ENCODE measurements at places on chromosomes 4 and X.

GRCh38 chrX:71910643-71910985 is at the start of gene NHSL2:
NHSL2 (plus strand) TSS chrX:71910845.
- DNase-seq, result peak; percentile 17

DNA sequence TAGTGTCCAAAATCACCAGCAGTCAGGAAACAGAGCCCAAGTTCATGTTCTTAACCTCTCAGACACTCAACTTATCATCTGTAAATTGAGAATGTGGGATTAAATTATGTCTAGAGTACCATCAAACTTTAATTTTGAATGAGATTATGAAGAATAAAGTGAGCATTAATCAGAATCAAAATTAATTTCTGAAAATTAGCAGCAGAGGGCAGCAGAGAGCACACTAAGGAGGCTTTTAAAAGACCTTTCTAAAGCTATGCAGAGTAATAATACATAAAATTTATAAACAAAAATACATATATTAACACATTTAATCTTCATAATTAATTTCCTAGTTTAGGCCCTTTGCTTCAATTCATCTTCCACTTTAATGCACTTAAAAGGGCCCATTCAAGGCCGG is 7.1 kb downstream of the TASL start:
- DNase-seq, result no peak

- DNase-seq, result no peak
These were observed 61.6 kb downstream of the KIT start for GRCh38 chr4:54719378-54719777.

DNA sequence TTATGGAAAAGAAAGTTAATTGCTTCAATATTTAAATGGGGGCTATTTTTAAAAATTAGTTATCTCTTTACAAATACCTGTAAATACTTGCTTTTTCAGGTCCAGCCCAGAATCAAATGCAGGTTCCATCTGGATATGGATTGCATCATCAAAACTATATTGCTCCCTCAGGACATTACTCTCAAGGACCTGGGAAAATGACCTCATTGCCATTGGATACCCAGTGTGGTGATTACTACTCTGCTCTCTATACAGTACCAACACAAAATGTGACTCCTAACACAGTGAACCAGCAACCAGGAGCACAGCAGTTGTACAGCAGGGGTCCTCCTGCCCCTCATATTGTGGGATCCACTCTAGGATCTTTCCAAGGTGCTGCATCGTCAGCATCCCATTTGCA is 29.2 kb downstream of the SEC24B start:
- no peak for DNase-seq

DNA sequence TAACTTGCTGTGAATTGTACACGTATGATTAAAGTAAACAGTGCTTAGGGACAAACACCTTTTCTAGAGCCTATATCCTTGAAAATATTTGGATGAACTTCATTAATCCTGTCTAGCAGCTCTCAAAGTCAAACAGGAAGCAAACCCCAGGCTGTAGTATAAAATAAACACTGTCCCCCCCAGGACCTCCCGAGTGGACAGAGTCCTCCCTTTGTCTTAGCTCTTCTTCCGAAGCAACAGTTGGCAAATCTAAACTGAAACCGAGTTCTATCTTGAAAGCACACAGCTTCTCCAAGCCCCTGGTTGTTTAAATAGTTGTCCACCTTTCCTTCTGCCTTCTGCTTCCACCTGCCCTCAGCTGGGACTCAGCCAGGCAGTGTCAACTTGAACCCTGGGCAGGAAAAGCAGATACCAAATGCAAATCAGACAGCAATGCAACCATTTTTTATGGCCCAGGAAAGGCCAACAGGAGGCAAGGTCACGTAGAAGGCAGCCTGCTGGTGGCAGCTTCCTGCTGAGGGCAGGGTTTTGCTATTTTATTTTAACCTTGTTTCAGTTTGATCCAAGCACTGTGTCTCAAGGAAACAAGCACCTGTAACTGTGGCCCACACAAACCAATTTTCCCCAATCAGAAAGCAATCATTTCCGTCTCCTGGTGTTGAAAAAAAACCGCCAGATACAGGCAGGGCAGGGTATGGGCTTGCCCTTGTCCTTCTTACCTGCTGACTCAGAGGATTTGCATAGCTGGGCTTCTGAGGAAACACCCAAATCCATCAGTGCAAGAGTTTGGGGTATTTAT is 110.3 kb upstream of the KIT start:
- DNase-seq, result no peak

GRCh38 chrX:11430271-11430670 is 137.1 kb downstream of the AMELX start:
- no peak for DNase-seq

- DNase-seq, result no peak
These were observed 54.4 kb downstream of the CBR4 start for GRCh38 chr4:168955674-168956073.

GRCh38 chr4:74543231-74543781 is 98.4 kb downstream of the AREG start:
- DNase-seq, result no peak

DNA sequence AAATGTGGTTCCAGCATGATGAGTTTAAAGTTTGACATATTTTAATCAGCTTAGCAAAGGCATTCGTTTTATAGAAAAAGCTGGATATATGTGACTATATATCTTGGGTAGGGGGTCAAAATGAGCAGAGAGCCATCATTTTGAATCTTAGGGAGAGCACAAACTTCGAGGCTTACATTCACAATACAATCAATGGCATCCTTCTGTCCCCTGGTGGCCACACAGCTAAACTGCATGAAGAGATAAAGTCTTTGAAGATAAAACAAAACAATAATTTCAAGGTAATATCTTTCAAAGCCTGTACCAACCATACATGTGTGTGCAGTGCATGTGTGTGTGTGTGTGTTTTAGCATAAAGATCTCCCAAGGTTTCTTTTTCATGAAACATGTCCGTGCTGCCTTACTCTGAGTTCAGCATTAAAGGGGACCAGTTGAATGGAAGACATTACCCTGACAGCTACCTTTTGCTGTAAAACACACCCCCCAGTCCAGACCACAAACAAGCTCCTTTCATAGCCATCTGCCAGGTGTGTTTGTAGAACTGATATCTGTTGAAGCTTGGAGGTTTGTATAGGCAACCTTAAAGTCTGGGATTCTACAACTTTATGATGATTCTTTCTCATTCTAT is 22.0 kb downstream of the DYNLT3 start:
- no peak for DNase-seq

DNA sequence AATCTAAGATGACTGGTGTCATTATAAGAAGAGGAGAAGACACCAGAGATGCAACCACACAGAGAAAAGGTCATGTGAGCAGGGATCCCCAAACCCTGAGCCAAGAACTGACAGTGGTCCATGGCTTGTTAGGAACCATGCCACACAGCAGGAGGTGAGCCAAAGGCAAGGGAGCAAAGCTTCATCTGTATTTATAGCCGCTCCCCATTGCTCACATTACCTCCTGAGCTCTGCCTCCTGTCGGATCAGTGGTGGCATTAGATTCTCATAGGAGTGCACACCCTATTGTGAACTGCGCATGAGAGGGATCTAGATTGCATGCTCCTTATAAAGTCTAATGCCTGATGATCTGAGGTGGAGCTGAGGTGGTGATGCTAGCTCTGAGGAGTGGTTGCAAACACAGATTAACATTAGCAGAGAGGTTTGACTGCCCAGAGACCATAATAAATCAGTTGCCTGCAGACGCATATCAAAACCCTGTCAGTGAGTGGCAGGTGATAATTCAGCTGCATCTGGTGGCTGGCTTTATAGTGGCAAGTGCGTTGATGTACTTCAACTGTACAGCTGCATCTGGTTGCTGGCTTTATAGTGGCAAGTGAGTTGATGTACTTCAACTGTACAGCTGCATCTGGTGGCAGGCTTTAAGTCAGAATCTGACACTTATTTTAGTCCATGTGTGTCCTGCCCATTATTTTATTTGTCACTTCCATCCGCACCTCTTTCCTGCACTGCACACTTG is 19.8 kb upstream of the CXCL2 start:
- DNase-seq, result no peak

DNA sequence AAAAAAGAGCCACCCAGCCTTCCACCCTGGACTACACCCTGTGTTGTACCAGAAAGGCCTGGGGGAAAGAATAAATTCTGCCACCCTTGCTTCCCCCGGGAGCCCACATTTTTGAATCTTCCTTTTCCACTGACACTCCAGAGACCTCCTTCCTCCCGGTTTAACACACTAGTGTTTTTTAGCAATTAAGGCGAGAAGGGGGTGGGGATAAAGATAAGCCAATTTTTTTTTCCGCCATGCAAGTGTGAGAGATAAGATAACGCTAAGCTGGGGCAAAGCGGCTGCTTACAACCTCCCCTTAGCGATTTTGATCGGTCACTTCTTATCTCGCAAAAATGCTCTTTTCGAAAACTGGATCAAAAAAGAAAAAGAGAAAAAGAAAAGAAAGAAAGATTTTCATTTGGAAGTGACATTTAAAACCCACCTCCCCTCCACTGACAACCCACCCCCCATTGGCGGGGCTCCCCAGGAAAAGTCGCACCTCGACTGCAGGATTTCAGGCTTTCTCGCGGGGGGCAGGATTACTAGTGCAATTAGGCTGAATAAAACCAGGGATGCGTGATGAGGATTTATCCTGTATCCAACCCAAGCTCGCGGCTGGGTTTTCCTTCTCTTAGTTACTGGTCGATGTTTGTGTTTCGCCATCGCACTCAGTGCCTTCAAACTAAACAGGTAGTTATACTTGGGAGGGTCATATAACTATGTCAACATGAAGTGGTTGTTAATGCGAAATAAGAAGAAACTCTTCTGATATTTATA is 6.0 kb upstream of the BCOR start:
- no peak for DNase-seq

DNA sequence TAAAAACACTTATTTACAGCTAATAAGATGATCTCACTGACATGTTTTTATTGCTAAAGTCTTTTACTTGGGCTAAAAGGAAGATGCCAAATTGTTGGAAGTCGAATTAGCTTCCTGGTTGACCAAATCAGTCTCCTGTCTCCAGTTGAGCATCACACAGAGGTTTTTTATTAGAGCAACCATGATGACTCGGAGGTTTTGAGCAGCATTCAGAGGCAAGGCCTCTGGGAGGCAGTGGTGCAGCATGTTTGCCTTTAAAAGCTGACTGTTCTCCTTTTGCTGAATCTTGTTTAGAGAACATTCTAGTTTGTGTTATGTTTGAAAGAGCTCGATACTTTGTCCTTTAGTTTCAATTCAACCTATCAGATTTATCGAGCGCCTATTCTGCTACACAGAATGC is 2.1 kb downstream of the UCHL1 start:
- DNase-seq, result no peak

GRCh38 chrX:8183346-8183745 is 12.3 kb upstream of the VCX2 start:
- DNase-seq, result no peak

DNA sequence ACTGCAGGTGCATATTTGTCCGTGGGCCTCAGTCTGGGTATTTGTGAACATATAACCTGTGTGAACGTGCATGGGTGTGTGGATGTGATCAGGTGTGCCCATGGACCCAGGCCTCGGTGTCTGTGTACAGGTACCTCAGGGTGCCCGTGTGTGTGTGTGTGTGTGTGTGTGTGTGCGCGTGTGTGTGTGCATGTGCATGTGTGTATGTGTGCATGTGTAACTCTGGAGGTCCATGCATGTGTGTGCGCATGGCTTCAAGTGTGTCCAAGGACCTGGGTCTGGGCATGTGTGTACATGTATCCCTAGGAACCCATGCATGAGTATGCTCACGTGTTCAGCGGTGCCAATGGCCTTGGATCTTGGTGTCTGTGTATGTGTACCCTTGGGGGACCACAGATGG is 15.8 kb downstream of the FTSJ1 start:
- DNase-seq, result no peak

DNA sequence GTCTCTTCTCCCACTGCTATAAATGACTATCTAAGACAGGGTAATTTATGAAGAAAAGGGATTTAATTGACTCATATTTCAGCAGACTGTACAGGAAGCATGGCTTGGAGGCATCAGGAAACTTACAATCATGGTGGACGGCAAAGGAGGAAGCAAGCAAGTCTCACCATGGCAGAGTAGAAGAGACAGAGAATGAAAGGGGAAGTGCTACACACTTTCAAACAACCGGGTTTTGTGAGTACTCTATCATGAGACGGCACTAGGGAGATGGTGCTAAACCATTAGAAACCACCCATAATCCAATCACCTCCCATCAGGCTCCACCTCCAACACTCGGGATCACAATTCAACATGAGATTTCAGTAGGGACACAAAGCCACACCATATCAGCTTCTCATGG is 11.1 kb downstream of the UBE2NL start:
- no peak for DNase-seq

DNA sequence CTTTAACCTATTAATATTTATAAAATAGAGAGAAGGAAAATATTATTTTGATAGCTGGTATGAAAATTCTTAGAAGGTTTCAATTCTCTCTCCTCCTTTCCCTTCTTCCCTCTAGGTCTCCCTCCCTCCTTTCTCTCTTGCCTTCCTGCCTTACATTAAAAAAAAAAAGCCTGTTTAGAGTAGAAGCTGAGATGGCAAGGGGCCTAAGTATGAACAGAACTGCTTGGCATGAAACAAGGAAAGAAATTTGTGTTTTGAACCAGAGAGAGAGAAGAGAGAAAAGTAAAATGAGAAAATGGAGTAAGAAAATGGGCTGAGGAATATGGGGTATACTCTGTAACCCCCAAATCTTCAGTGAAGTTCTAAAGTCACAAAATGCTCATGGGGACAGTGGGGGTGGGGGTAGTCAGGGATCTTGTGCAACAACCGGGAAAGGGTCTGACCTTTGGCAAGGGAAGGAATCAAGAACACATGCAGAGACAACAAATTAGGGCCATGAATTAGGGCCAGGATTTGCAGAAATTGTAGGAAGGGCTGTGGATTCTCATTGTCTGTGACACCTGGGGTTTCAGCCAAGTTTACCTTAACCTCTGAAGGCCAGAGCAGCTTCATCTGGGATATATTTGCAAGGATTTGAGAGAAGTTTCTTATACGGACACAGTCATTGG is 30.6 kb downstream of the SUPT20HL2 start:
- DNase-seq, result no peak

GRCh38 chrX:30713061-30713525 is 59.9 kb downstream of the GK start:
- no peak for DNase-seq

GRCh38 chr4:87758270-87758669 is 41.1 kb upstream of the IBSP start:
- no peak for DNase-seq

GRCh38 chr4:66653937-66654336 is 891.4 kb downstream of the CENPC start:
- no peak for DNase-seq

- DNase-seq, result no peak
These were observed 544.7 kb downstream of the SPRY1 start for GRCh38 chr4:123941306-123941705.

GRCh38 chrX:107610667-107611066 is 17.6 kb upstream of the PRPS1 start:
- no peak for DNase-seq

Measured in stimulated activated CD8-positive, alpha-beta memory T cell treated with anti-CD3 and anti-CD28 coated beads, Interleukin-12 subunit alpha, Interleukin-12 subunit beta, amount 100 ng/mL, for 4 hours (primary cell).